ENCODE measurements at places on chromosomes 5 and 9.

DNA sequence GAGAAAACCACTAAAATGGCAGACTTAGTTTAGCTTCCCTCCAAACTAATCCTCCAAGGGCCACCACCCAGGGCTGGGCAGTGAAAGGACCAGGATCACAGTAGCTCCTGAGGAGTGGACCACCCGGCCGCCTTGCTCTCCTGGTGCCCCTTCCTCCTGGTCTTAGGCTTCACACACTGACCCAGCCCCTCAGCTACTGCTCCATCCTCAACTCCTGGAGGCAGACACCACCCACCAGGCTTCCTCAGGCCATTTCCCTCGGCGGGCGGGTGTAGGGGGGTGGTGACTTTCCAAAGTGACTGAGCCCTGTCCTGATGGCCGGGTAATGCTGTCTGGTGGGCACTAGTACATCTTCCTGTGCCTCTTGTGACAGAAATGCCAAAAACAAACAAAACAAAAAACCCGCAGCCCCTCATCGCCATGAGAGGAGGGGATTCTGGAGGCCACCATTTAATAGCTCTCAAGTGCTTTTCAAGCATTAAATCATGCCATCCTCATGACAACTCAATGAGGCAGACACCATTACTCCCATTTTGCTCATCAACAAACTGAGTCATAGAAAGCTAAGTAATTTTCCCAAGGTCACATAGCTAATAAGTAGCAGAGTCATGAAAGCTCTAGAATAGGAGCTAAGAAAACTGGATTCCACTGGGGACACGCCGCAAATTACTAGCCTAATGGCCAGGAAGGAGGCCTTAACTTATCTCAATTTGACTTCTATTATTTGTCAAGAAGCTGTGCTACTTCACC is 91.3 kb upstream of the LRRTM2 start:
- no peak for ATAC-seq

DNA sequence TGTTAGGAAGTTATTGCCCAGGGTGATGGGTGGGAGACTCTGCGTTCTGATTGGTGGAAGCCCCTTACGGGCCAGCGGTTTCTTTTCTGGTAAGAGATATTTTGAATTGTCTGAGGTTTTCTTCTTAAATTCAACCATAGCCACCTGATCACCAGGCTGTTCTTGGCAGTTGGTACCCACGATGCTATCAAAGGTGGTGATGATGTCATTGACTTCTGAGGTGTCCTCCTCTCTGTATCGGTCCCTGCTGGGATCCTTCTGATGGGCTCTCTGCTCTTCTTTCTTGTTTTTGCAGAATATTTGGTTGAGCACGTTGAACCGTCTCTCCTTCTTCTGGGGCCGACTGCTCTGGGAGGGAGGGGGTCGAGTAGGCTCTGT is 116.6 kb upstream of the IL6ST start:
- no peak for ATAC-seq

DNA sequence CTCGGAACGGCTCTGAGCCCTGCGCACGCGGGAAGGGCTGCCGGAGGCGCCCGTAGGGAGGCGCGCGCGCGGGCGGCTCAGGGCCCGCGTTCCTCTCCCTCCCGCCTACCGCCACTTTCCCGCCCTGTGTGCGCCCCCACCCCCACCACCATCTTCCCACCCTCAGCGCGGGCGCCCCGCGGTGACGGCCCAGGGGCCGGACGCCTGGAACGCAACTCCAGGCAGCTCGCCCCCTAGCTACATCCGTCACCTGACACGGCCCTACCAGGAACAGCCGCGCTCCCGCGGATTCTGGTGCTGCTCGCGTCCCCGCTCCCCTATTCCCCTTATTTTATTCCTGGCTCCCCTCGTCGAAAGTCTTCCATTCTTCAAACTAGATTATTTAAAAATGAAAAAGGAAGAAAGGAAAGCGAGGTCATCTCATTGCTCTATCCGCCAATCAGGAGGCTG is at the start of gene CDKN2B-AS1:
TSS of gene CDKN2B-AS1 (plus strand) at position 236 of the 450 bp plus-strand sequence.
- ATAC-seq: peak; percentile 74

DNA sequence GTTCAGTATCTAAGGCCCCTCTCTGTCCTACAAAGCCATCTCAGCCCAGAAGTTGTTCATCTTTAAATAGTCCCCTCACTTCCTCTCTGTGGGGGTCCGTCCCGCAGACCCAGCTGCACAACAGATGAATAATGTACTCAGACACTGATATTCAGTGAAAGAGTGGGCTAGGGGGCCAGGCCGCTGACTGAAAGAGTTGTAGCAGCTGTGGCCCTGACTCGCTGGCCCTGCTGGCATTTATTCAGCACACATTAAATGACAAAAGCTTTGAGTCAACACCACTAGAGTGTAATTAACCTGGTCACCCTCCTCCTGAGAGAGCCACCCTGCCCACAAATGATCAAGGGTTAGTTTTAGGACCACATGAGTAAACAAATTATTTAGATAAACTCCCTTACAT is 76.3 kb downstream of the MED10 start:
- ATAC-seq: no peak

DNA sequence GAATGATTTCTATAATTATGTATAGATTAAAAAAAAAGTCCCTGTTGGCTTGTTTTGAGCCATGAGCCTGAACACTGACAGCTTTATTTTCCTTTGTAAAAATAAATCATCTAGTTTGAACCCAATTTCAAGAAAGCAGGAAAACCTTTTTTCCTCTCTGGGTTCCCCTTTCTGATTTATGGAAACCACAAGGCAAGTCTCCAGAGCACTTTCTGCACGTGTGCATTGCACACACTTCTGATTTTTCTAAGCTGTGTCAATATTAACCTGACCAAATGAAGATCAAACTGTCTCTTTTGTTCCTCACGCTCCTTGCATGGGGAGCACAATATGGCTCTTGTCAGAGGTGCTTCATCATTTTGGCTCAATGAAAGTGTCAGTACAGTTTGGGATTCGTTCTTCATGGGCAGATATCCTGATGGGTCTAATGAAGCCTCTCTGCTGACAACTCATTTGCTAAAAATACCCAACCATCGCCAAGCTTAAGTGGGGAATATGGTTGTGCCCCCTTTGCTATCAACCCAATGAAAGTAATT is 39.2 kb upstream of the PCA3 start:
- peak; percentile 50 for ATAC-seq

DNA sequence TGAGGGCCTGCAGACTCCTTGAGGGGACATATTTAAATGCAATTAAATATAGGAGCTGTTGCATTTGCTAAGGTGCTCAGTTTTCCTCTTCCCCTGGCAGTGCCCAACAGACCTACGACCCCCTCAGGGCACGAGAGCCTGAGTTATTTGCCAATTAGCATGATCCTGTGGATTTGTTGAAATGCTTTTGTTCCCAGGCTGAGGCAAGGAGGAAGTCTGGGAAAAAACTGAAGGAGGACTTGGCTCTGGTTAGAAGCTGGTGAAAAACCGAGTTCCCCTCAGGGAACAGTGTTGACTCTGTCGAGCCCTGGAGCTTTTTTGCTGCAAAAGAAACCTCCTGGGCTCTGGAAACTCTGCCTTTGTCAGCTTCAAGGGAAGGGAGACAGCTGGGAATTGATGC is 103.6 kb upstream of the SHB start:
- ATAC-seq: no peak
